Activated naive CD4-positive, alpha-beta T cell treated with anti-CD3 and anti-CD28 coated beads, Interleukin-2, amount 10 ng/mL, durations not matched to agents 5 hours and 36 hours (primary cell): ENCODE measurements at places on chromosomes 5 and 9. TPM values are rescaled to one million over a fixed set of nuclear protein-coding genes. Genes with fewer than 3 reads are reported as not detected.

OTULINL gene
- total RNA-seq = 37.0 TPM

IFNA10 gene
- not detected for total RNA-seq

NDUFS4 gene
- total RNA-seq = 48.8 TPM

IFNA2 gene
- not detected for total RNA-seq

INSL4 gene
- not detected for total RNA-seq

ASS1 gene
- 6.0 TPM for total RNA-seq

RXFP3 gene
- total RNA-seq = not detected

MAMDC4 gene
- total RNA-seq = 14.6 TPM

NR5A1 gene
- total RNA-seq = not detected

MRPS27 gene
- 57.5 TPM for total RNA-seq
